ENCODE measurements at places on chromosomes 1 and 21. TPM values are rescaled to one million over a fixed set of nuclear protein-coding genes. Genes with fewer than 3 reads are reported as not detected.

DNA sequence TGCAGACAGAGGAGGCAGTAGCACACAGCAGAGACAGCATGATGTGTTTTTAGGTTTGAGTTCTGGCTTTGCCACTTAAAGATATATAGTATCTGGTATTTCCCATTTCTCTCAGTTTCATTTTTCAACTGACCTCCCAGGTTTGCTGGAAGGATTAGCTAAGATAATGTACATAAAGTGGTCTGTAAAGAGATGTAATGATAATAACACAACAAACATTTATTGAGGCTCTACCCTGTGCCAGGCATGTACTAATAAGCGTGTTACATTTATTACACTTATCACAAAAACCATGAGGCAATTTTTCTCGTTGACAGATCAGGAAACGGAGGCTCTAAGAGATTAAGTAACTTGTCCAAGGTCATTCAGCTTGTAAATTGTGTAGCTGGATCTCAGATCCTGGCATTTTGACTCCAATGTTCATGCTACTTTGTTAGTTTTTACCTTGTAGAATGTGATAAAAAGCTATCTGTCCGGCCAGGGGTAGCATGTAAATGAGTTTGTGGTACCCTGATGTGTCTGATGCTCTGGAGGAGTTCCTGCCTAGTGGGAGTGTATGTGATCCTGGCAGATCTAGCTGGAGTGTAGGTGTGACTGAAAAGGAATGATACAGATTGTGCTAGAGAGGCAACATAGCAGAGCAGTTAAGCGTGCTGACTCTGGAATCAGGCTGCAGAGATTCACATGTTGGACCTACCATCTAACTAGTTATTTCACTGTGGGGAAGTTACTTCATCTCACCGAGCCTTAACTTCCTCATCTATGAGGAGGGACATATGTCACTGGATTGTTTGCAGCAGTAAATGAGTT, 146.6 kb downstream of the VPS13D start:
- H3K4me3 ChIP-seq: no peak overlapping the region
- peaks cover 63% of the 10 kb centered on the region for H3K36me3 ChIP-seq
- no peak for DNase-seq
- no peaks in the 10 kb centered on the region for H3K27me3 ChIP-seq
- H3K4me1 ChIP-seq: peaks cover 16% of the 10 kb centered on the region

GRCh38 chr1:24892188-24893153, 37.6 kb downstream of the RUNX3 start:
- H3K27ac ChIP-seq: no peak overlapping the region
- no peaks in the 10 kb centered on the region for H3K27me3 ChIP-seq
- H3K4me3 ChIP-seq: no peak overlapping the region
- H3K36me3 ChIP-seq: no peaks in the 10 kb centered on the region

The AGT gene
- 152 TPM for total RNA-seq

The CRYAA gene
- not detected for total RNA-seq

DNA sequence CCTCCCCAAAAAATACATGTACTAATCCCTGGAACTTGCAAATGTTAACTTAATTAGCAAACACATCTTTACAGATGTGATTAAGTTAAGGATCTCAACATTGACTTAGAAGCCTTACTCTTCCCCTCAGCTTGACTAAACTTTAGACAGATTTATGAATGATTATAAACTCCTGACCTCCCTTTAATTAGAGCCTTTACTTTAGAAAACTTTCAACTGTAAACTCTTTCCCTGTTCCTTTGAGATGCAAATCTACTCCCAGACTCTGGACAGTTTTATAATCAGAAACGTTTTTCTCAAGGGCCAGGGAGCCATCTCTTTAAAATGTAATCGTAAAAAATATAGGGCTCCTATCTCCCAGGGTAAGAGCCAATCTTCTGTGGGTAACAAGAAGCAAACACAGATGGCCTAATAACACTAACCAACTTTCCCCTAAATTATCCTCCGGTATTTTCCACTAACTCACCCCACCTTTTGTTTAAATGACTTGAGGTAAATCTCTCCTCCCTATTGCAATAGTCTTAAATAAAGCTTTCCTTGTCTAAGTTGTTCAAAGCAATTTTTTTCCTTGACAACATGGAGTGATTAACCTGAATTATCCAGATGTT, 284.1 kb downstream of the BRINP3 start:
- H3K27ac ChIP-seq: no peak overlapping the region
- H3K4me1 ChIP-seq: no peaks in the 10 kb centered on the region
- no peak overlapping the region for H3K4me3 ChIP-seq
- DNase-seq: no peak

- no peaks in the 10 kb centered on the region for H3K4me1 ChIP-seq
- H3K4me3 ChIP-seq: no peak overlapping the region
- H3K27ac ChIP-seq: no peak overlapping the region
- no peaks in the 10 kb centered on the region for H3K36me3 ChIP-seq
Observed at GRCh38 chr21:22356663-22357062, 1358.5 kb downstream of the NCAM2 start.

DNA sequence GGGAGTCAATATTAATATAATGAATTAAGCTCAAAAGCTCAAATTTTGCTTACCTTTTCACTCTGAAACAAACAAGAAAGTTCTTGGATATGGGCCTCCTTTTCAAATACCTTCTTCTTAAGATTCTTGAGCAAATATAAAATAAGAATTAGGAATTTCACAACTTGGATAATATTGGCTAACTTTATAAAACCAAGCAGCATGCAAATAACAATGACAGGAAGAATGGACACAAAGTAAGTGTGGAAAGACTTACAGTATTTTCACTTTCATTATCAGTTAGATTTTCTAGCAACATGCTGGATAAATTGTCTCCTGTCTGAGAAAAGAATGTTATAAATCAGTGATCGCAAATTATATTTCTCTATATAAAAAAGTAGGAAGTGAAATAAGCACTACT, 13.2 kb downstream of the ODF2L start:
- no peaks in the 10 kb centered on the region for H3K36me3 ChIP-seq
- no peaks in the 10 kb centered on the region for H3K27me3 ChIP-seq
- peak overlapping the region; percentile 17 for H3K27ac ChIP-seq
- no peak for DNase-seq

GRCh38 chr1:47424336-47424982, 8.4 kb downstream of the FOXE3 start:
- H3K4me1 ChIP-seq: no peaks in the 10 kb centered on the region
- no peak overlapping the region for H3K27ac ChIP-seq
- H3K36me3 ChIP-seq: no peaks in the 10 kb centered on the region

The HOOK1 gene
- total RNA-seq: 3.9 TPM

GRCh38 chr1:170694172-170694926, 30.4 kb downstream of the PRRX1 start:
- H3K27me3 ChIP-seq: no peaks in the 10 kb centered on the region
- DNase-seq: no peak
- H3K27ac ChIP-seq: peak overlapping the region; percentile 55
- no peaks in the 10 kb centered on the region for H3K36me3 ChIP-seq

GRCh38 chr1:60889709-60890108, 192.7 kb upstream of the NFIA start:
- DNase-seq: no peak
- H3K27me3 ChIP-seq: no peaks in the 10 kb centered on the region
- H3K4me3 ChIP-seq: no peak overlapping the region
- H3K27ac ChIP-seq: no peak overlapping the region
- no peaks in the 10 kb centered on the region for H3K36me3 ChIP-seq

The RIMKLA gene
- total RNA-seq: 3.8 TPM
